Stimulated activated CD4-positive, alpha-beta T cell treated with anti-CD3 and anti-CD28 coated beads, Interleukin-15, amount 100 ng/mL, for 24 hours (primary cell): ENCODE measurements at places on chromosomes 16 and 17.
A peak's percentile ranks its signal among the peaks of the same experiment; 100 is the strongest.

DNA sequence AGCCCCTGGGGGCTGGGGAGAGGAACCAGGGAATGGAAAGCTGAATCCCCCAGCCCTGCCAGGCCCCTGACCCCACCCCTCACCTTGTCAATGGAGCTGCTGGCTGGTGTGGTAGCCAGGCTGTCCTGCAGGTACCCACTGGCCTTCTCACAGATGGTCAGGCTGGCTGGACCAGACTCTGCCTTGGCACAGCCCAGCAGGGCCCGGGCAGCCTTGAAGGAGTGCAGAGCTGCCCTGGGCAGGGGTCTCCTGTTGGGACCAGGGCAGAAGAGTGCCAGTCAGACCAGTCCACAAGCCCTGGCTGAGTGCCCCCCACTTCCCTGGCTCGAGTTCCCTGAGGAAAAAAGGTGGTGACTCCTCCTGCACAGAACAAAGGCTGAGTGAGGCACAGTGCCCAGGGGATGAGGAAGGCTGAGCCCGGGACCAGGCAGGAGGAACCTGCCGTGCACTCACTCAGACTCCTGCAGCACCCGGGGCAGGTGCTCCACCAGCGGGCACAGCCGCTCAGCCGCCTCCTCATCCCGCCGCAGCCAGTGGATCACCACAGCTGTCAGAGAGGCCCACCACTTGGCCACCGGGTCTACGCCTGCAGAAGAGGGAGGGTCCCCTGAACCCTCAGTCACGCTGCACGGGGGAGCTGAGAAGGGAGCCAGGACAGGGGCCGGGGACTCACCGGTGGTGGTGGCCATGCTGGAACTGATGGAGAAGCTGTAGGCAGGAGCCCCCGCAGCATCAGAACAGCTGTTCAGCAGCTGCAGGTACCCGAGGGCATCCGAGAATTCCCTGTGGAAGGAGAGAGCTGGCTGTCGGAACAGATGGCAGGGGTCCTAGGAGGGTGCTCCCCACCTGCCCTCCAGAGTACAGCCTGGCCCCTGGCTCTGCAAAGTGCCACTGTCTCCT is 22.4 kb downstream of the SREBF1 start:
- DNase-seq = no peak

- peak; percentile 79 for DNase-seq
Measured at GRCh38 chr17:49210158-49211029, at the start of the genes ABI3 and GNGT2. Gene ABI3 (plus strand): TSS chr17:49210707. CDS start chr17:49210725, 18 bp downstream. Gene GNGT2 (minus strand): TSS chr17:49210574. CDS start chr17:49207422, 3,152 bp downstream.

DNA sequence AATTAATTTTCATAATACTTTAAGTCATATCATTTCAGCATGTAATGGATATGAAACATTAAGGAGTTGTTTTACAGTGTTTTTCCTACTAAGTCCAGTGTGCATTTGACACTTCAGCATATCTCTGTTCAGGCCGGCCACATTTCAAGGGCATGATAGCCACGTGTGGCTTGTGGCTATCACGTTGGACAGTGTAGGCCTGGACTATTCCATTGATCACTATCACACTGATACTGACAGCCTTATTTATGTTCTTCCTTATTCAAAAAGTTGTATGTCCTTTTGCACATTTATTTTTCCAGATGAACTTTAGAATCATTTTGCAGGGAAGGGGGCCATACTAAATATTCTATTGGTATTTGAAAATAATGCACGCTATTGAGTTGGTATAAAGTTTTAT is 39.0 kb downstream of the AKAP1 start:
- no peak for DNase-seq

GRCh38 chr17:3957735-3958599 is 6.3 kb downstream of the ATP2A3 start:
- DNase-seq = no peak

GRCh38 chr17:77300016-77300686 is 159.4 kb downstream of the SEC14L1 start:
- DNase-seq = no peak

GRCh38 chr16:54412777-54413455 is 126.3 kb upstream of the IRX3 start:
- DNase-seq = no peak

GRCh38 chr17:73338050-73338521 is 26.3 kb upstream of the CDC42EP4 start:
- DNase-seq = no peak

- DNase-seq = no peak
Measured at GRCh38 chr17:74419928-74420411, 11.9 kb upstream of the GPRC5C start.

DNA sequence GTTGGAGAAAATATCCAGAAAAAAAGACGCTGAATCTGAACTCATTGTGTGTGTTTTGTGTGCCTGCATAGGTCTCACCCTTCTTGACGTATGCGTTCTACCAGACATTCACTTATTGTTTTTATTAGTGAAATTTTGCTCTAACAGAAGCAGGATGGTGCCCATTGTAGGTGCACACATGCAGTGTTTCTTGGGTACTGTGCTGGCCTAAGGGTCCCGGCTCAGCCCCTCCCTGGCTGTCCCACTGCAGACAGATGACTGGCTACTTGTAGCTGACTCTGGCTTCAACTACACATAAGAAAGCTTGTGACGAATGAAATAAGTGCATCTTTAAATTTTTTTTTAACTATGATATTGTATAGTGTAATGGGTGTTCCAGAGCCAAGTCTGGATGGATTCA is 227.0 kb downstream of the CBLN1 start:
- DNase-seq = no peak

DNA sequence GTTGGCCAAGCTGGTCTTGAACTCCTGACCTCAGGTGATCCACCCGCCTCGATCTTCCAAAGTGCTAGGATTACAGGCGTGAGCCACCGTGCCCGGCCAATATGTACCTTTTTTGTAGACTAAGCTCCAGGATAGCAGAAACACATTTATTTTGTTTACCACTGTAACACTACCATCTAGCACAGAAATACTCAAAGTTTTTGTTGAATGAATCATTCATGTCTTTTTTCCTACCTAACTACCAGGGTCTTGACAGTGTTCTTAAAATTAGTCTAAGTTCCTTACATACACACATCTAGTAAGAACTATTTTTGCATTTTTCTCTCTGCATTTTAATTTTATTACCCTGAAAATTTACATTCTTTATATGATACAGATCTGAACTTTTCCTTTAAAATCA is 44.4 kb downstream of the AKAP10 start:
- DNase-seq = no peak

- DNase-seq = no peak
Measured at GRCh38 chr16:63890081-63890480, 1231.8 kb downstream of the CDH11 start.

- no peak for DNase-seq
Measured at GRCh38 chr17:44361292-44362260, 2.1 kb downstream of the FAM171A2 start.

- DNase-seq = no peak
Measured at GRCh38 chr16:88507231-88507743, 54.2 kb downstream of the ZFPM1 start.

DNA sequence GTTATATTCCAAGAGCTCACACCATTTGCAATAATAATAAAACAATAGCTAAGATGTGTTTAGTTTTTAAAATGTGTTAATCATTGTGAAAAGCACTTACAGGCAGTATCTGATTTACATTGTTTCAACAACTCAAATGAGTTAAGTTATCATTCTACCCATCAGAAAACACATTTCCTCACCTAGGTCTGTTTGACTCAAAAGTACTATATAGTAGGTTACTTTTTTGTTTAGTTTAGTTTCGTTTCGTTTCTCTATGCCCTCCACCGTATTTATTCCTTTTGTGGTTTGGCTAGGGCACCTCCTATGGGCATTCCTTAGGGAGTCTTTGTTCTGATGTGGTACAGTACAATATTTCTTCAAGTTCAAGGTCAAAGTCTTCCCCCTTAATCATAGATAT is 201.6 kb downstream of the PRKCB start:
- no peak for DNase-seq

DNA sequence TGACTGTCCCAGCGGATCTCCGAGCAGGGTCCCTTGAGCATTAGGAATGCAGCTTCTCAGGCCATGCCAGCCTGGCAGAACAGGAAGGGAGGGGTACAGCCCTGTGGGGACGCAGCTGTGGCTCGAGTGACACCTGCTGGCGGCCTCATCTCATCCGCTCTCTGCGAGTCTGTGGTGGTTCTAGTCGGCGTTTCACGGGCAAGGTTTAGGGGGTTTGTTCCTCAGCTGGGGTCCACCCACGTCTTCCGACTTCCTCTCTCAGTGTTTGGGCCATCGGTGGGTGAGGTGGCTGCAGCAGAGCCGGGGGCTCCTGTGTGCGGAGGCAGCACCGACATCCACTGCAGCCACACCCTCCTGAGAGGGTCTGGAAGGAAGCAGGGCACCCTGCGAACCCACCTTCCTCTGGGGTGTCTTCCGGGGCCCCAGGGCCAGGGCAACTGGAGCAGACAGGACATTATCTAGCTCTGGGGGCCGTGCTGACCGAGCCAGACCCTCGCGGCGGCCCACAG is 33.3 kb downstream of the JPH3 start:
- peak; percentile 85 for DNase-seq

DNA sequence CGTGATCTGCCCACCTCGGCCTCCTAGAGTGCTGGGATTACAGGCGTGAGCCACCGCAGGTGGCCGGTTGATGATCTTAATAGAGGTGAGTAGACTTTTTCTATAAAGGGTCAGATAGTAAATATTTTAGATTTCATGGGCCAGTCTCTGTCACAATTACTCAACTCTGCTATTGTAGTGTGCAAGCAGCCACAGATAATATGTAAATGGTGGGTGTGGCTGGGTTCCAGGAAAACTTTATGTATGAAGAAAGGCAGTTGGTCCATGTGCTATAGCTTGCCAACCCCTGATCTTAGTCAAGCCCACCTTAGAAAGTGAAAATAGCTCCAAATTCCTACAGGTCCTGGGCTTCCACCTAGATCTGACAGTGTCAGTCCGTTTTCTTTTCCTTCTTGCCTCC is 94.9 kb upstream of the PMFBP1 start:
- DNase-seq = no peak

DNA sequence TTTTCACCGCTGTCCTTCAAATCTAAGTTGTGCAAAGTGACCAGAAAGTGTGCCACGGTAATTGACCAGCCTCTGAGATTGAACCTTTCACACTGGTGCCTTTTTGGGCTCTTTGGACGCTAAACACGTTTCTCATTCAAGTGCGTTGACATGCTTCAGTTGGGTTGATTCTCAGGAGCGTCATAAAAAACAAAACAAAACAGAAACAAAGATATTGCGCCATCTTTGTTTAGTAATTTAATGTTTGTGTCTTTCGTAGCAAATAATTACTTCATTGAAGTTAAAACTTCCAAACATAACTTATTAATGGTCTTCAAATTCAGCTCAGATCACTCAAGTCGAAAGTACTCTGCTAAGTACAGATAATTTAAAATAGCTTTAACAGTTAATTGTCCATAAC is 80.2 kb downstream of the OR1D5 start:
- DNase-seq = no peak

DNA sequence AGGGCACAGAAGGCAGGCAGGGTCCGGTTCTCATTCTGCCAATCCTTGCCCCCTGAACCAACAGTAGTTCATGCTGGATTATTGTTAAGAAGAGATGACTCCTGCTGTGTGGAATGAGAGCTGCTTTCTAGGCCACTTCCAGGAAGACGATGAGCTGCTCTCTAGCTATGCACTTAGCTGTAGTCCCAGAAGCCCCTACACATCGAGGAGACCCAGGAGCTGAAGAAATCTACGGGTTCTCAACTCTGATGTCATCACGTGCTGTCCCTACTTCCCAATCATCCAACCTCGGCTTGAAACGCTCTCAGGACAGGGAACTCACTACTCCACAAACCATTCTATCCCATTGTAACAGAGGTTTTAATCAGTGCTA is 29.0 kb upstream of the EMP2 start:
- DNase-seq = no peak

DNA sequence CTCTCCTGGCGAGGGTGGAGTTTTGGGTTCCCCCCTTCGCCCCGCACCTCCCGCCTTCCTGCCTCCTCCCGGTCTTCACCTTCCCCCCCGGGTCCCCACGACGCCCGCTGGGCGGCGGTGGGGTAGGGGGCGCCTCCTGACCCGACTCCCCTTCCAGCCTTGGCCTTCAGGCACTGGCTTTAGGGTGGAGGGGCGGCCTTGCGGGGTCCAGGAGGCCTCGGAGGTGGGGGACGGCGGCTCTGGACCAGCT is 2.4 kb downstream of the SLC16A3 start:
- no peak for DNase-seq

- no peak for DNase-seq
Measured at GRCh38 chr17:226108-227077, 44.9 kb upstream of the DOC2B start.

GRCh38 chr17:45906237-45906636 is 11.9 kb downstream of the MAPT start:
- no peak for DNase-seq

- no peak for DNase-seq
Measured at GRCh38 chr17:17983376-17983775, 10.7 kb downstream of the DRC3 start.

DNA sequence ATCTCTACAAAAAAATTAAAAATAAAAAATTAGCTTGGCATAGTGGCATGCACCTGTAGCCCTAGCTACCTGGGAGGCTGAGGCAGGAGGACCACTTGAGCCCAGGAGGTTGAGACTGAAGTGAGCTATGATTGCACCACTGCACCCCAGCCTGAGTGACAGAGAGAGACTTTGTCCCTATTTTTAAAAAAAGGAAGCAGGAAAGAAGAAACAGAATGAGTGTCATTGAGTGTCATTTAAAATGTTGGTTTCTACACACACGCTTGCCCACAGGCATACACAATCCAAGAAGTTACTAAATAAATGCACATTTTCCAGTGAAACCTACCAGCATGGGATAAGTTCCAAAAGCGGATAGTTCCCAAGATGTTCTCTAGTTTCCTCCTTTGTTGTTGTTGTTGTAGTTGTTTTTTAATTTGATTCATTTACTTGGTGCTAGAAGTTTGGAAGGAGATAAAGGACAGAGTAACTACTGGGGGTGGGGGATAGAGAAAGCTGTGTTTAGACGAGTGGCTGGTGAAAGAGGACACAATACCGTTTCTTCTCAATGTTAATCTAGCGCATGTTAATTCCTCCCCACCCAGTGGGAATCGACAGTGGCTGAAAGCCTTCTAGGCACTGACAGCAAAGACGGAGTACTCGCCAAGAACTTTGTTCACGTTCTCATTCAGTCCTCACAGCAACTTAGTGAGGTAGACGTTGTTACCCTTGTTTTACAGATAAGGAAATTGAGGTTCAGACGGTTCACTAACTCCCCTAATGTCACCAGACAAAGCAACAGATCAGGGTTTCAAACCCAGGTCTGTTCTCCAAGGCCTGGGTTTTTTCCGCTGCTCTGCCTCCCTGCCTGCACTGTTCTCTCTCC is 17.3 kb downstream of the MRPS23 start:
- no peak for DNase-seq

- no peak for DNase-seq
Measured at GRCh38 chr17:28513476-28513875, 7.3 kb downstream of the FOXN1 start.

- no peak for DNase-seq
Measured at GRCh38 chr16:1053121-1053521, 19.4 kb upstream of the SSTR5 start.
